ENCODE measurements at places on chromosomes 1 and 21.

- DNase-seq, result peak; percentile 52
Observed at GRCh38 chr21:15604413-15604812, 125.4 kb upstream of the USP25 start.

DNA sequence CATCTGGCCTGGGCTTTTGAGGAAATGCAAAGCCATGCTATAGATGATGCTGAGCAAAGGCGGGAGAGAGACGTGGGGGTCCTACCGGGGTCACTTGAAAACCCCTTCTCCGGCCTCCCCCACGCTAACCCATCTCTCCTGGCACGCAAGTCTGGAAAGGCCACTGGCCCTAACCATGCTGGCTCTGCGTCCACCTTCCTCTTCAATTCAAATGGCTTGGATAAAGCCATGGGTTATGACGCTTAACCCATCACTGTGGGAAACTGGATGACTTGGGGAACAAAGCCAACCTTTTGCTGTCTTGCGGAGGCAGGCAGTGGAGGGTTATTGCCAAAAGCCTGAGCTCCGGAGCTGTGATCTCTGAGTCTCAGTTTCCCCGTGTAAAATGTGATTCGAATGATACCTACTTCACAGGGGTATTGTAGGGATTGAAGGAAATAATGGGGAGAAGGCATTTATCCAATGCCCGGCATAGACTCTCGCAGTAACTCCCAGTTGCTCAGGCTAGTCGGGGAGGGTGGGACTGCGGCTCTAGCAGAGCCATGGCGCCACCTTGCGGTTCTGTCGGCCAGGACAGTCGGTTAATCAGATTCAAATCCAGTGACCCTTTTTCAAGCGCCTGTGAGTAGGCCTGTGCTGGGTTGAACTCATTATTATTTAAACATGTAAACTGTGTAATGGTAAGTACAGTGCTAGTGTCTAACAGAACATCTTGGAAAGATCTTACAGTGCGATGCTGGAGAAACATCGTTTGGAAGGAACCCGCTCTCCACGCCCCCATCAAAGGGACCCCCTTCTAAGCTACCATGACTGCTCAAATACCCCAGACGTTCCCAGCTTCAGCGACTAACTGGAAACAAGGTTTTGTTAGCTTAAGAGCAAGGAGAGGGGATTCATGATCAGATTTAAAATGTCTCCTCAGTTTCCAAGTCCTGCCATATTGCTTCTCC lies 20.3 kb downstream of the NEK2 start:
- peak; percentile 60 for DNase-seq

DNA sequence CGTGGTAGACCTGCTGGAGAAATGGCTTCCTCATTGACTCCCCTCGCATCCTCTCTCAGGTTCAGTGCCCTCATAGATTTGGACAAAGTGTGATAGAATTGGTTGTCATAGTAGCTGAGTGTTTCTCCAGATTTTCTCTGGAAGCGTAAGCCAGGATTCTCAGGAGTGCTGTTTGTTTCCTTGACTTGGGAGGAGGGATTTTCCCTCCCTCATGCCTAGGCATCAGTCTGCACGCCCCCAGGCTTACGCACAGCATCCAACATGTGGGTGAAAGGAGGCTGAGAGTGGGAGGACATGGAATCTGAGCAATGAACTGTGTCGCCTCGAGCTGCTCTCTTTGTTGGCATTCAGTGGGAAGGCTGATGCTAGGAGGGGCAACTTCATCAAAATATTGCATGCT lies 503.5 kb downstream of the LTN1 start:
- DNase-seq, result no peak

DNA sequence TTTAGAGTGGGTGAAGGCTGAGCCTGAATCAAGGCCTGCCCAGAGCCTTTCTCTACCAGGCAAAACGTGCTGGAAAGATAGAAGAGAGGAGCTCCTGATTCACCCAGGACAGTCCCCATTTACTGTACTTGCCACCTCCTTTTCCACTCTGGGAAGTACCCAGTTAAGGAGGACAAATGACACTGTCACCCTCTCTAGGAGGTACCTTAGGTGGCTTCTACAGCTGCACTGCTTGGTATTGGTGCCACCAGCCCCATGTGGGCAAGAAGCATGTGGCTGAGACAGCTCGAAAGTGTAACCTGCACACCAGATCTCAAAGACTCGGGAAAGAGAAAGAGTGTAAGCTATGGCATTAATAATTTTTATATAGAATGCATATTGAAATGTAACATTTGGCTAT lies 42.3 kb downstream of the RUNX1 start:
- DNase-seq, result no peak

DNA sequence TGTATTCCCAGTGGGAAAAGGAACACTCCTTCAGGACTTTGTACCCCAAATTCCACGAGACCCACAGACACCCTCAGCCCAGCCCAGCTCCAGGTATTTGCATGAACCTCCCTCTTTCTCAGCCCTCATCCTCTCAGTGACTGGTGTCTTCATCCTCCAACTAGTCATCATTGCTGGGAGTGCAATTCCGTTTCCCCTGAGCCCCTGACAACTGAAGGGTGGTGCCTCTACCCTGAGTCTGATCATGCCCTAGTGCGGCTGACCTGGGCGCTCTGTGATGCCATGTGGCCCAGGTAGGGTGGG lies 3.8 kb upstream of the ZNF692 start:
- DNase-seq, result no peak

DNA sequence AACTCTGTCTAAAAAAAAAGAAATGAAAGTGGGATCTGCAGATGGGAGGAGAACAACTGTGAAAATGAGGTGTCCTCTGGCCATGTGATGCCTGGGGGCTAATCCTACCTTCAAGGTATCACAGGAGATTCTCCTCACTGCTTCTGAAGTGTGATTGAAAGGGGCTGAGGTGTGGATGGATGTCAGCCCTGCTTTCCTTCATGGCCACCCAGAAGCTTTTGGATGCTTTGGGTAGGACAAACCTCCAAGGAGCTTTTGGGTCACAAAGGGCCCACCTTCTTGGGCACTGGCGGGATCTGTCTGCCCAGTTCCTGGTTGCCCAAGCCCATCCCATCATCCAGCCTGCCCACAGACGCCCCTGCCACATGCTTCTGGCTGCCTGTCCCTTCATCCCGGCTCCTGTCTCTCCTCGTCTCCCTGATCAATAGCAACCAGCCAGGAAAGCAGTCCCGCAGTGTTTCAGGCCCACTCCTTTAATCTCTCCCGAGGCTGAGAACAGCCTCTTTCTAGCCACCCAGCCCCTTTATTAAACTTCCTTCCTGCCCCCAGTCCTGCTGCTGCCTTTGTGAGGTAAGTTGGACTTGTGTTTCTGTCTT lies 87.2 kb downstream of the MAN1C1 start:
- no peak for DNase-seq

GRCh38 chr1:15951341-15952153 lies 24.4 kb downstream of the ZBTB17 start:
- DNase-seq, result no peak

DNA sequence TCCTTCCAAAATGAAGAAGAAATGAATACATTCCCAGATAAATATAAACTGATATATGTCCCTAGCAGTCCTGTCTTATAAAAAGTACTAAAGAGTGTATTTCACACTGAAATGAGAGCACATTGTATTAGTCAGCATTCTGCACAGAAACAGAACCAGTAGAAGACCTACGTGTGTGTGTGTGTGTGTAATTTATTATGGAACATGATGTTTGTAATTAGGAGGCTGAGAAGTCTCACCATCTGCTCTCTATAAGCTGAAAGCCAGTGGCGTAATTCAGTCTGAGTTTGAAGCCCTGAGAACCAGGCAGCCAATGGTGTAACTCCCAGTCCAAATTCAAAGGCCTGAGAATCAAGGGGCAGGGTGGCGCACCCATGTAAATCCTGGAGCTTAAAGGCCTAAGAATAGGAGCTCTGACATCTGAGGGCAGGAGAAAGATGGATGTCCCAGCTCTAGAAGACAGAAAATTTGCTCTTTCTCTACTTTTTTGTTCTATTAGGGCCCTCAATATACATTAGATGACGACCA lies 146.5 kb upstream of the LYPLAL1 start:
- peak; percentile 72 for DNase-seq

DNA sequence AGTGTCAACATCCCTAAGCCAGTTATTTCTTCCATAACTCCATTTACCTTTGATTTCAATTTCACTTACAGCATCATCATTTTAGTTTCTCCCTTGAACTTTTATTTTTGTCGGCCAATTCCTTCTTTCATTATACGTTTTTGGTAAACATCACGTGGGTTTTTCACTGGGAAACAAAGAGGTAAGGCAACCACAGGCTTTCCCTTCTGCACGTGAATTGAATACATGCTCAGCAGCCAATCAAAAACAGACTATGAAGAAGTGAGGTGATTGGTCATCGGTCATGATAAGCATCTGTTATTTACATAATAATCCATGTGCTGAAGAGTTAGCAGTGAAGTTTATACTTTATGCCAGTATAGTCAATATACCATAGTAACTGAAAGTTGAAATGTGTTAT lies 98.7 kb downstream of the NCAM2 start:
- DNase-seq, result no peak

DNA sequence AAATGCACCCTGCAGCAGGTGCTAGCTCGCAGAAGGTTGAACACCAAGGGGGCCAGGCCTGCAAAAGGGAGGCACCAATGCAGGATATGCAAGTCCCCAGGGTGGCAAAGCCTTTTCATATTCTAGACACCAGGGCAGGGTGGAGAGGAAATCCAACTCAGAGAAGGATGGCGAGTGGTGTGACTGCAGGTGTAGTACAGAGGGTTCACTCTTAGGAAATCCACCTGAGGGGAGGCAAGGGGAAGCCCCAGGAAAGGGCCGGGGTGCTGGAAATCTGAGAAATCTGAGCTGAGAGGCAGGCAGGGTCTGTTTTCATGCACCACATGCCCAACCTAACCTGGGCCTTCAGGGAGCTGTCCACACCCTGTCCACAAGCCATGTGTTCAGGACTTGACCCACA lies 163.2 kb upstream of the CTTNBP2NL start:
- no peak for DNase-seq

DNA sequence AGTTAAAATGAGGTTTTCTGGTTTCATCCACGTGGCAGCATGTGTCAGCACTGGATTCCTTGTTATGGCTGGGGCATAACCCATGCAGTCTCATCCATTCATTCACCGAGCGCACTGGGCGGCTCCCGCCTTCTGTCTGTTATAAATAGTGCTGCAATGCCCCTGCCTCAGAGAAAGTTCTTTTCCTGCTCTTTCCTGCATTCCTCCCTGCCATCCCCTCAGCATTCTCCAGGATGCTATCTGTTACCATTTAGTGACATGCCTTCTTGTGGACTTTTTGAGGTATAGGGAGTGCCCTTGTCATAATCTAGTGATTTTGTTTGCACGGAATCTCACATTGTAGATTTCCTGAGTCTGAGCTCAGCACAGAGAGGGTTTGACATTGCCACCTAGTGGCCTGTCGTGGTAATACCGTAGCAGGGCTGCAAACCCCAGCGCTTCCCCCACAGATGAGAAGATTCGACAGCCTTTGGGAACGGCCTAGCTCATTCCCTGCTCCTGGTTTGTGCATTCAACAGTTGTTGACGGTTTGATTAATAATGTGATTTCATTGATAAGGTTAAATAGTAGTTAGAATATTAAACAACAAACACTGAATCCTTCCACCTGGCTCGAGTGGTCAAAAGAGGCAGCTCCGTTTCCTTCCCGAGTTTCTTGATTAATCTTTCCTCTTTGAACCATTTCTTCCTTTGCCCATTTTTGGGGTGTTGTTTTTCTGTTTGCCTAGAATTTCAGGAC lies 46.3 kb downstream of the UMODL1 start:
- DNase-seq, result peak; percentile 53

- no peak for DNase-seq
Observed at GRCh38 chr1:145805057-145805456, 18.8 kb downstream of the RNF115 start.

DNA sequence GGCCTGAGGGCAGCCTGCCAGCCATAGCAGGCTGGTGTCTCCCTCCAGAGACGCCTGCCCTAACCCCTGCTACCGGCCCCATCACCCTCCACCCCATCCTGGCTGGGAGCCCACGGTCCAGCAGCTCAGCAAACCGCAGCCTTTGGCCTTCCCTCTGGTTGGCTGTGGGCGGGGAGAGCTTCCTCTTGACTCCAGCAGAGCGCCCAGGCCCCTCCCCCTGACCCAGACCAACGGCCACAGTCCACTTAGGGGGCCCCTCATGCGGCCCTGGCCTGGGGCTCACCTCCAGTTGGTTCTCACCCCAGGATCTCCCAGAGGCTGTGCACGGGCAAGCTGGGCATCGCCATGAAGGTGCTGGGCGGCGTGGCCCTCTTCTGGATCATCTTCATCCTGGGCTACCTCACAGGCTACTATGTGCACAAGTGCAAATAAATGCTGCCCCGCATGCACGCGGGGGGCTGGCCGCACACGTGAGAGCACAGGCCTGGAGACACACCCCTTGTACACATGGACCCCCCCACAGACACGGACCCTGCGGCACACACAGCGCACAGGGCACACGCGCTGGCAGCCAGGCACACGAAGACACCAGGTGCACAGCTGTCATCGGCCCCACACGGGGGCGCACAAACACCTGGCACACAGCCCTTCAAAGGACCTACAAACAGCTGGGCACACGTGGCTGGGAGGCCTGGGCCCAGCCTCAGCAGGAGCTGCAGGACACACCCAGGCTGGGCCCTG lies 3.1 kb downstream of the SMIM1 start:
- no peak for DNase-seq

- DNase-seq, result no peak
Observed at GRCh38 chr1:168096296-168097165, 40.2 kb downstream of the GPR161 start.

- DNase-seq, result peak; percentile 81
Observed at GRCh38 chr1:183881387-183882131, 76.6 kb downstream of the RGL1 start.

- DNase-seq, result no peak
Observed at GRCh38 chr21:27171707-27172106, 204.8 kb upstream of the ADAMTS5 start.

- no peak for DNase-seq
Observed at GRCh38 chr1:29415156-29415830, 179.0 kb downstream of the PTPRU start.
